ENCODE measurements at places on chromosomes 1 and 21.

- no peak for DNase-seq
Observed at GRCh38 chr1:36567601-36568341, 85.1 kb upstream of the CSF3R start.

- DNase-seq = no peak
Observed at GRCh38 chr1:78286686-78287085, 204.1 kb upstream of the PTGFR start.

DNA sequence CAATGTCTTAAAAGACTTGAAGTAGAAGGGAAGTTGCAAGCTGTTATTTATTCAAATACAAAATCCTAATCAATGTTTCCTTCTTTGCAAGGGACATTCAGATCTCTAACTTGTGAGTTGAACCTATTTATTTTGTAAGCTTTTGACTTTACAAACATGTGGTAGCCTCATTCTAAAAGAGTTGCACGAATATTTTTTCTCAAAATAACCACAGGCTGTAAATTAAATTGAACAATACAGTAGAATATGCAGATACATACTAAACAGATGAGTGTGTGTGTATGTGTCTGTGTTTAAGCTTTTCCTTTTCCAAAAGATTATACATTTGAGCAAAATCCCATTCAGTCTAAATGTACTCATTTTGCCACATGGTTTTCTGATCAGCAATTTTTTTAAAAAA is 4.8 kb upstream of the DYNLT5 start:
- DNase-seq = no peak

DNA sequence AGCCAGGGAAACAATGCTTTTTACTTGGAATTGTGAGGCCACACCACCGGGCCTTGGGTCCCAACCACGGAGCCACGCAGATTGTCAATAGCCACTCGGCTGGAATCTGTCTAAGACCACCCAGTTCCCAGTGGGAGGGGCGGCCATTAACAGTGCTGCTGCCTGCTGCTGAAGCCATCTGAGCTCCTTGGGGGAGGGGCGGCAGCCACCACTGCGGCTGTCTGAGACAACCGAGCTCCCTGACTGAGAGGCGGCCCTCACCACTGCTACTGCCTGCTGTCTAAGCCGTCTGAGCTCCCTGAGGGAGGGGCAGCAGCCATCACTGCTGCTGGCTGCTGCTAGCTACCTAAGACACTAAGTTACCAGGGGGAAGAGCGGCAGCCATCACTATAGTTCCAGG is 64.3 kb downstream of the DMRTA2 start:
- DNase-seq = no peak

- DNase-seq = no peak
Observed at GRCh38 chr1:112267929-112268328, 128.1 kb upstream of the CTTNBP2NL start.
